ENCODE measurements at places on chromosomes 11 and 22.
A peak's percentile ranks its signal among the peaks of the same experiment; 100 is the strongest.

DNA sequence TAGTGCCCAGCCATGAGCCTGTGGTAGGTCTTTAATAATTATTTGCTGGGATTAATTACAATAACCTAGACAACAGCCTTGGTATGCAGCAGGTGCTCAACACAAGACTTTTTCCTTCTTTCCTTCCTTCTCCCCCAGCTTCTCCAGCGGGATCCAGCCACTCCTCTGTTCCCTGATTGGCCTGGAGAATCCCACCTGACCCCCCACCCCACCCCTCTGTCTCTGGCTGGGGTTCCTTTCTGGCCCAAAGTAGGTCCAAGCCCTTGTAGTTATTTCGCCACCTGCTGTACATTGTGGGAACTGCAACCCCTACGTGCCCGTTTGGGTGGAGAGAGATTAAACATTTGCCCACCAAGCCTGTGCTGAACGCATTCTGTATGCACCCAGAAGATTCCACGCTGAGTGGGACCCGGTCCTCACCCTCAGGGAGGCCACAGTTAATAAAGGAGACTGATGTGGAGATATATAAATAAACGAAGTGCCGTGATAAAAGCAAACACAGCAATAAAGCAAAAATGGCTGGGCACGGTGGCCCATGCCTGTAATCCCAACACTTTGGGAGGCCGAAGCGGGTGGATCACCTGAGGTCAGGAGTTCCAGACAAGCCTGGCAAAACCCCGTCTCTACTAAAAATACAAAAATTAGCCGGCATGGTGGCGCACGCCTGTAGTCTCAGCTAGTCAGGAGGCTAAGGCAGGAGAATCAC, 32.1 kb upstream of the DGKZ start:
- peak; percentile 24 for DNase-seq

DNA sequence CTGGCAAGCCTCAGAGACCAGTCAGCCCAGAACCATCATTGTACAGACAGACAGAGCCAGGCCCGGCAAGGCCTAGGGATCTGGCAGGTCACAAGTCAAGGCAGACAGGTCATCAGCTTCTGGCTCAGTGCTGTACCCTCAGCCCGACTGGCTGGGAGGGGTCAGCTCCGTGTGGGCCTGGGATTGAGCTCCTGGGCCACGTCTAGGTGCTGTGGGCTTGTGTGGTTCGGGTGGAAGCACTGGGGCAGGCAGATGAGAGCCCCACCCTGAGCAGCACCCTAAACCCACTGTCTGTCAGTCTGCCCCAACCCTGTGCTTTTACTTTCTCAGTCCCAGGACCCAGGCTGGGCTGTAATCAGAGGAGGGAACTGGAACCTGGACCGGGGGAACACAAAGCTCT, 26.9 kb upstream of the P2RY2 start:
- DNase-seq = no peak

GRCh38 chr11:32918427-32918826, 25.8 kb downstream of the QSER1 start:
- no peak for DNase-seq

DNA sequence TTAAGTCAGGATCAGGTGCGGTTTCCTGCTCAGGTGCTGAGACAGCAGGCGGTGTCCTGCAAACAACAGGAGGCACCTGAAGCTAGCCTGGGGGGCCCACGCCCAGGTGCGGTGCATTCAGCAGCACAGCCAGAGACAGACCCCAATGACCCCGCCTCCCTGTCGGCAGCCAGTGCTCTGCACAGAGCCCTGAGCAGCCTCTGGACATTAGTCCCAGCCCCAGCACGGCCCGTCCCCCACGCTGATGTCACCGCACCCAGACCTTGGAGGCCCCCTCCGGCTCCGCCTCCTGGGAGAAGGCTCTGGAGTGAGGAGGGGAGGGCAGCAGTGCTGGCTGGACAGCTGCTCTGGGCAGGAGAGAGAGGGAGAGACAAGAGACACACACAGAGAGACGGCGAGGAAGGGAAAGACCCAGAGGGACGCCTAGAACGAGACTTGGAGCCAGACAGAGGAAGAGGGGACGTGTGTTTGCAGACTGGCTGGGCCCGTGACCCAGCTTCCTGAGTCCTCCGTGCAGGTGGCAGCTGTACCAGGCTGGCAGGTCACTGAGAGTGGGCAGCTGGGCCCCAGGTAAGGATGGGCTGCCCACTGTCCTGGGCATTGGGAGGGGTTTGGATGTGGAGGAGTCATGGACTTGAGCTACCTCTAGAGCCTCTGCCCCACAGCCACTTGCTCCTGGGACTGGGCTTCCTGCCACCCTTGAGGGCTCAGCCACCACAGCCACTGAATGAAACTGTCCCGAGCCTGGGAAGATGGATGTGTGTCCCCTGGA, at the start of gene MYO7A:
MYO7A (plus strand) TSS at position 327 of the 772 bp plus-strand sequence. CDS start 2,389 bp downstream, outside the sequence.
- peak; percentile 71 for DNase-seq

- no peak for DNase-seq
Observed at GRCh38 chr22:20292673-20293232, 24.6 kb upstream of the RTN4R start.

DNA sequence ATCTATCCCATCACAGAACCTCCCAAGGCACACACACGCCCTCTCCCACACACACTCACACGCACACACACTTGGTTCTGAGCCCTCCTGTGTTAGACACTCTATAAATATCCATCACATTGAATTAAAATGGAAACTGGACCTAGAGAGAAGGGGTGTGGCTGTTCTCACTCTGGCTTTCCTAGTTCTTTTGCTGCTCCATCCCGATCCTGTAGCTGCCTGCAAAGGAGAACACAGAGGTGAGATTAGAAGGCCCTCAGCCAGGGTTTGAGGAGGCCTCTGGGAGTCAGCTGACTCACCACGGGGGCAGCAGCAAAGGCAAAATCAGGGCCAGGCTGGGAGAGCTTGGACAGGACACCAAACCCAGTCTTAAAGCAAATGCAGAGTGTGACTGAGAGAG, 192.3 kb upstream of the CADM1 start:
- DNase-seq = no peak

GRCh38 chr11:2794046-2794967, 91.3 kb downstream of the CDKN1C start:
- no peak for DNase-seq

- DNase-seq = no peak
Observed at GRCh38 chr22:33167998-33168790, 110.0 kb upstream of the SYN3 start.

GRCh38 chr11:95565724-95566141, 223.8 kb downstream of the FAM76B start:
- DNase-seq = no peak

DNA sequence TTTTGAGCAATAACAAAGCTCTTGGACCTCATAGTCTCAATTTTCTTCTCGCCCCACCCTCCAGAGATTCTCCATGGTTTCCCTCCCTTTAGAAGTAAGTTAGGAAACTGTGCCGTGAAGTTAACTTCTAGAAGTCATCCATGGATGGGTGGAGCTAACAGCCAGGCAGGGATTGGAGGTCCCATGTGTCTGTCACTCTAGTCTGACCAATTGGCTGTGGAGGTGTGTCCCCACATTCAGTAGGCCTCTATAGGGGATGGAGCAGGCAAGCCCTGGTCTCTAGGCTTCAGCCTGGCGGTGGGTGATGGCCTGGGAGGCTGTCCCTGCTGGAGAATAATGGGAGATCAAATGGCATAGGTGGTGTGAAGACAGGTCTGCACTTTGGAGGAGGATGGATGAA, 50.7 kb downstream of the TP53I11 start:
- DNase-seq = no peak

GRCh38 chr11:100639140-100639539, 47.9 kb upstream of the ARHGAP42 start:
- no peak for DNase-seq

DNA sequence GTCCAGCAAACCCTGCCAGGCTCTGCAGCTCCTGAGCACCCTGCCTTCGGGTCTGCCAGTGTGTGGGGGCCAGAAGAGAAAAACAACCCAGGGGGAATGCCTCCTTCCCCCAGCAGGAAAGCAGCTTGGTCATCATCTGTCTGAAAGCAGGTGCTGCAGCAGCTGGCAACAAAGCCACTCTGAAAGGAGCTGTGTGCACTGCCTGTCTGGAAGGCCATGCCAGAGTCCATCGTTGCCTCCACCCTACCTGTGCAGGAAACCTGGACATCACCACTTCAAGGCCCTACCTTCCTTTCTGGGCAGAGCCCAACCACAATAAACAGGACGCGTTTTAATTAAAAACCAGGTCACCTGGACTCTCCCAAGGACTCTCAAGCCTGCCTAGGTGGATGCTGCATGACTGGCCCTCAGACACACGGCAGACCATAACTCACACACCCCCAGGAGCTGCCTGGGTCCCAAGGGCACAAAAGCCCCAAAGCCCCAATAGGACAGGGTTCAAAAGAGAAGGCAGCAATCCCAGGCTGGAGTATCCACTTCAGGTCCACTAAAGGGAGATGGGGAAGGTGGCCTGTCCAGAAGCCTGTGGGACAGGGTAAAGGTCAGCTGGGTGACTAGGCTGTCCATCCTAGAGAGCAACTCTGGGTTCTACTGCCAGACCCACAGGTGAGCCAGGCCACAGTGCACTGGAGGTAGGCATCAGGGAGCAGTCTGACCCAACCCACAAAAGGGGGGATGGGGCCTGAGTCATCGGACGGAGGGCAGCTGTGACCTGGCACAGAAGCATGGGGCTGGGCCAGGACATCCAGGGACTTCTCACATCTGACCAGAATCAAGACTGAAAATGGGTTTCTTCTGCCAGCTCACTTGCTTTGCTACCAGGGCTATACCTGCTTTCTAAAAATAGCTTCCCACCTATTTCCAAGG, 6.1 kb downstream of the GNB1L start:
- no peak for DNase-seq

- no peak for DNase-seq
Observed at GRCh38 chr11:25180187-25180586, 683.3 kb downstream of the LUZP2 start.

DNA sequence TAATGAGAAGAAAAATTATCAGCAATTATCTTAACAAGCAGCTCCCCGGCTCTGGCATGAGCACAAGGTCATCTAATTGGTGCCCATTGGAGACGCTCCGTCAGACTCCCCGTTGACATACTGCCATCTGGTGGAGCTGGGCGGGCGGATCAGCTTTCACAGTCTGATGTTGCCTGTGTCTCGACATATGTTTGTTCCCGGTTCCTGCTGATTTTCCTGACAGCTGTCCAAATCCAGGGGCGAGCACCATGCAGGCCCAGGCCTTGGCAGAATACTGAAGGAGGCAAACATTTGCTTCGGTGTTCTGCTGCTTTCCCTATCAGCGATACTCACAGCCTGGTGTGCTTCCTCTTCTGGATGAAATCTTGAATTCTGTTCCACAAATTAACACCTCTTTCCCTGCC, 43.8 kb upstream of the BARX2 start:
- DNase-seq = peak; percentile 93

All from NCI-H345 (cell line).